ENCODE measurements at places on chromosomes 5 and 9.
A peak's percentile ranks its signal among the peaks of the same experiment; 100 is the strongest.

- no peak for DNase-seq
These were observed 54.2 kb upstream of the ANGPTL2 start for GRCh38 chr9:127176631-127177030.

DNA sequence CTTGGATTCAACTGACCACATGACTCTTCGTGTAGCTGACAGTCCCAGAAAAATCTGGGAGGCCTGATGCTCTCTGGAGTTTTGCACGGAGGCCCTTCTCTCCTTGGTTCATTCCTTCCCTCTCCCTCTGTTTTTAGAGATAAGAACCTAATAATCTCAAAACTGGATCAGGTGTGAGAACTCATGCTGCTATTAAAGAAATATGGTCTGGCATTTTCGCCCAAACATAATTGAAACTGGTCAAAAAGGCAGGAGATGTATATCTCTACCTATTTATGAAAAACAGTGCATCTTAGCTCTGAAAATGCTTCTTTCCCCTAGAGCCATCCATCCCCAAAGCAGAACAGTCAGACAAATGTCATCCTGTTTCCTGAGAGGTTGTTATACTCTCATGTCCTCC lies 397.5 kb downstream of the PRELID2 start:
- no peak for DNase-seq

DNA sequence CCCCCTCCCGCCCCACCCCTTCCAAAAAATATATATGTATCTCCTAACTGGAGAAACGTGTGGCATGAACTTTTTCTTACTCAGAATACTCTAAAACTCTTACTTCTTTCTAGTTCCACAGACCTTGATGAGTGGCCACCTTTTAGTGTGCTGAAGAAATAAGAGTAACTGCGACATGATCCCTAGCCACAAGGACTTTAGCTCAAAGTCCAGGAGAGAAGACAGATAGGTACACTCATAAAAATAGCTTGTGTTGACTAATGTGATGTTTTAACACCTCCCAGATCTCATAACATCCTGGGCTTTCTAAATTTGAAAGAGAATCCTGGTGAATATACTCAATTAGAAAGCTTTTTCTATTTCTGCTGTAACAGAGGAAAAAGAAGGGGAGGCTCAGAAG lies 1005.0 kb upstream of the DMAC1 start:
- DNase-seq: no peak

DNA sequence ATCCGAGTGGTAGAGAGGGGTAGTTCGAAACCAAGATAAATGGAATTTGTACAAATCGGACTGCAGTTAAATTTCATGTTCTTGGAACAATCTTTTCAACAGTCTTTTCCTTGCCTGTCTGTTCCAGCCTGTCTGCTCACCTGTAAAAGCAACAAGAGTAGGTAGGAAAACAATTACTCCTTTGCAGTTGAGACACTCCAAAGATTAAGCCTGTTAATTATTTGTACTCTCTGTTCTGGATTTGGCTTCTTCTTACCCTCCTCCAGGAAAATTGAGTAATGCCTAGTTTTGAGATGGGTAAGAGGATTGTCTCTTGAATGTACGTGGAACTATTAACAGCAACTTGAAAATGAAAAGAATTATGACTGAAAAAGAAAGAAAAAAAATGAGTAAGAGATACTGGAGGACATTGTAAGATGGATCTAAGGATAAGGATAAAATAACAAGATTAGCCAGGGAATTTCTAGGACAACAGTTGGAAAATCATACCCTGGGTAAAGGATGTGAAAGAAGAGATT lies 24.3 kb downstream of the SPAAR start:
- DNase-seq: no peak

GRCh38 chr5:172572440-172572839 lies 68.6 kb upstream of the NEURL1B start:
- DNase-seq: no peak

GRCh38 chr5:100472091-100472490 lies 63.1 kb upstream of the FAM174A start:
- DNase-seq: no peak

- DNase-seq: peak; percentile 71
These were observed 5.8 kb upstream of the IFNA1 start for GRCh38 chr9:21434202-21435014.

DNA sequence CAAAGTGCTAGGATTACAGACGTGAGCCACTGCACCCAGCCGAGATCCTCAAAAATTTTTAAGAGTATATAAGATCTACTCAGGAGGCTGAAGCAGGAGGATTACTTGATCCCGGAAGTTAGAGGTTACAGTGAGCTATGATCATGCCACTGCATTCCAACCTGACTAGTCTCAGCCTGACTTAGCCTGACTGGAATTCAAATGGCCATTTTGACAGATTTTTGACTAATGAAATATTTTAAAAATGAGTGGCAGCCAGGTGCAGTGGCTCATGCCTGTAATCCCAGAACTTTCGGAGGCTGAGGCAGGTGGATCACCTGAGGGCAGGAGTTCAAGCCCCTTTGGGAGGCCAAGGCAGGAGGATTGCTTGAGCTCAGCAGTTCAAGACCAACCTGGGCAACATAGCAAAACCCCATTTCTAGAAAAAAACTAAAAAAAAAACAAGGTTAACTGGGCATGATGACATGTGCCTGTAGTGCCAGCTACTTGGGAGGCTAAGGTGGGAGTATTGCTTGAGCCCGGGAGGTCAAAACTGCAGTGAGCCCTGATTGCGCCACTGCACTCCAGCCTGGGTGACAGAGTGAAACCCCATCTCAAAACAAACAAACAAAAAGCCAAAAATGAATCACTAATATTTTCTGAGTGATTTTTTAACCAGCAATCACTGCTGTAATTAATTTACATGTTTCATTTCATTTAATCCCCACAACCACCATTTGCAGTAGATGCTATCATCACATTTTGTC lies 16.6 kb downstream of the ATOX1 start:
- DNase-seq: no peak

GRCh38 chr9:83382421-83382820 lies 155.8 kb downstream of the FRMD3 start:
- DNase-seq: no peak

- no peak for DNase-seq
These were observed 346.9 kb upstream of the TLE4 start for GRCh38 chr9:79224672-79225433.

- DNase-seq: no peak
These were observed 90.1 kb upstream of the SLC12A2 start for GRCh38 chr5:127993476-127993875.

- DNase-seq: no peak
These were observed 4.6 kb upstream of the PHYHD1 start for GRCh38 chr9:128916204-128916603.

- DNase-seq: no peak
These were observed 176.2 kb downstream of the SMC2 start for GRCh38 chr9:104269996-104270963.

GRCh38 chr5:79471556-79471955 lies 42.4 kb downstream of the HOMER1 start:
- DNase-seq: no peak

- no peak for DNase-seq
These were observed 222.7 kb upstream of the PRR16 start for GRCh38 chr5:120241400-120241799.

GRCh38 chr5:148864113-148864841 lies 37.9 kb downstream of the ADRB2 start:
- DNase-seq: no peak

GRCh38 chr9:89538871-89539270 lies 41.0 kb upstream of the SEMA4D start:
- no peak for DNase-seq

GRCh38 chr5:95392593-95393182 lies 1.5 kb downstream of the FAM81B start:
- DNase-seq: no peak

GRCh38 chr9:90127923-90128322 lies 514.7 kb downstream of the DIRAS2 start:
- DNase-seq: no peak

GRCh38 chr9:96720435-96720834 lies 57.5 kb downstream of the ZNF510 start:
- DNase-seq: no peak

DNA sequence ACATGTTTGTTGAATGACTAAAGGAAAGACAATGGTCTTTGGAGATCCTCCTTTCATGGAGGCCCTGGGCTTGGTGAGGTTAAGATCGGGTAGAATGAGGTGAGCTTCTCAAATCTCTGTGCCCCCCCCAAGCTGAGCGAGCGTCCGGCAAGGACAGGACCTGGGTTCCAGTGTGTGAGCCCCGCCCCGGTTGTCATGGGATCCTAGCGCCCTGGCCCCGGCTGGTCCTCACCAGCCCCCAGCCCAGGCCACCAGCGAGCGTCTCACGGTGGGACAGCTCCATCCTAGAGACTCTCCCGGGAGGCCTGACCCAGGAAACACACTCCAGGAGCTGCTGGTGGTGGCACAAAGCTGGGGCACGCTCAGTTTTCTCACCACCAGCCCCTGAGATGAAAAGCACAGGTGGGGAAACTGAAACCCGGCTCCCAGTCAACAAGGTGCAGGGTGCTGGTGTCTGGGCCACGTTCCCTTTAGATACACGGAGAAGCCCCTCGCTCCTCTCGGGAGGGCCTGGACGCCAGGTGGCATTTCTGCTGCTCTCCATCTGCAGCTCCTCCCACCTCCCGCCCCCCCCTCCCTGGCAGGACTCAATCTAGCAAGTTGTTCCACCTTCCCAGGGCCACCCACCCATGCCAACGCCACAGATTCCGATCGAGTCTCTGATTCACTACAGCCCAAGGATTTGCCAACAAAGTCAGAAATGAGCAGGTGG lies 131.3 kb upstream of the PPP1R26 start:
- no peak for DNase-seq

GRCh38 chr5:127373858-127374491 lies 83.4 kb downstream of the MEGF10 start:
- DNase-seq: peak; percentile 15

DNA sequence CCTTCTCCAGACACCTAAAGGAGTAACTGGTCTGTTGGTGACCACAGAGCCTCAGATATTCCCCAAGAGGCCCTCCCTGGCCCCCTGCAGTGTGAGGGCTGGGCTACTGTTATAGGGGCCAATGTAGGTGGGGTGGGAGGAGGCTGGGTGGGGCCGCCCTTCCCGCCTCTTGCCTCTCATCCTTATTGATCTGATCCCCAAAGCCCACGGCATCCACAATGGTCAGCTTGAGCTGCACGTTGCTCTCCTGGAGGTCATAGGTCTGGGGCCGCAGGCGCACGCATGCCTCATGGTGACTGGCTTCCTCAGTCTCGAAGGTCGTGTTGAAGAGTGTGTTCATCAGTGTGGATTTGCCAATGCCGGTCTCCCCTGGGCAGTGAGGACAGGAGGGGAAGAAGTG lies 13.0 kb downstream of the SEPTIN8 start:
- DNase-seq: no peak

GRCh38 chr5:161846746-161847145 lies 1.2 kb upstream of the GABRA1 start:
- peak; percentile 17 for DNase-seq

- no peak for DNase-seq
These were observed 65.9 kb upstream of the EFNA5 start for GRCh38 chr5:107736638-107737037.

DNA sequence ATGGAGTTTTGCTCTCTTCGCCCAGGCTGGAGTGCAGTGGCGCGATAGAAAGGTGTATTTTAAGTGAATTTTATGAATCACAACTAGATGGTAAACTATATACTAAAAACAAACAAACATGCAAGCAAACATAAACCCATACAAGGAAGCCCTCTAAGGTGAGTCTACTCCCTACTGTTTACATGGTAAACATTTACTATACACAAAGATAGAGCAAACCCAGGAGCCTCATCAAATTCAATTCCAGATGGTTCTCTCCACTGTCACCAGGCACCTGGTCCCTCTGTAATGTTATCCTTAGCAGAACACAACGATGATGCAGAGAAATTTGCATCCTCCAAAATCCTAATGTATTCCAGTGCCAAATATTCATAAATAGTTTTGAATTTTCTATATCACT lies 17.9 kb downstream of the ANKH start:
- DNase-seq: no peak

DNA sequence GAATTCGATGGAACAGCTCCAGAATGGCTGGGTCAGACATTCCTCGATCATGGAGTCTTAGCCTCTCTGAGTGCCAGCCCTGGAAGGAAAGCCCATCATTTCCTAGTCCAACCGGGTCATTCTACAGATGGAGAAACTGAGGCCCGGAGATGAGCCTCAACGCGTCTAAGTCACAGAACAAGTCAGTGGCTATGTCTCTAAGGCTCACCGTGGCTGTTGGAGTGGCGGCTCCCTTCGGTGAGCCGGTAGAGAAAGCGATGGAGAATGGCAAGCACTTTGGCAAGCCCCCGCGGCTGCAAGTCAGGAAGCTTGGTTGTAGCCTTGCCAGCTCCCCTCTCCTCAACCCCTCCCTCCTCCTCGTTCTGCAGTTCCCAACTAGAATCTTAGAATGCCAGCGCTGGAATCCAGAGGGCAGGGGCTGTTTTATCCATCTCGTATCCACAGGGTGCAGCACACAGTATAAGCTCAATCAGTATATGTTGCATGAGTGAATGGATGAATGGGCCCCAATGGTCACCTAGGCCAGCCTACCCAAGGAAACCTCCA lies 438 bp upstream of the ARSI start:
- no peak for DNase-seq

DNA sequence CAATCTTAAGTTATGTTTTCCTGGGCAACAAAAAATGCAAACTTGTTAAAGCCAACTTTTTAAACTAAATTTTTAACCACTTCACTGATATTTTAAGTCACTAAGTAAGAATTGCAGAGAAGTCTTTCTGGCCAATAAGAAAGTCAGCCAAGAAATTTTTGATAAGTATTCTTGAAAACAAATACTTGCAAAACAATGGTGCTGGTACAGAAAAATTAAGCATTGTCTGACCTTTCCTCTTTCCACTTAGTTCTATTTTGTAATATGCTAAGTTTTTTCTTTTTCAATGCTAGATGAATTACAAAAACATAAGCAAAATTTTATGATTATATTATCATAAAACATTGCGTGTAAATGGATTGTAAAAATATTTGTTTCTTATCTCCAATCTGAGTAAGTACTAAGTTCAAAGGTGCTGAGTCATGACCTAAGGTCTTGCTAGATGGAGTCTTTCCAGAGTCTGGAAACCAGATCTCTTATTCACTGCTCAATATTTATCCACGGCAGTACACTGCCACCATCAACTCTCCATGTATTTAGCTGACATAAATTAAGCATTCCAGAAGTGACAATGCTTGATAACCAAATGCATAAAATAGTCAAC lies 139.7 kb downstream of the MEF2C start:
- no peak for DNase-seq

DNA sequence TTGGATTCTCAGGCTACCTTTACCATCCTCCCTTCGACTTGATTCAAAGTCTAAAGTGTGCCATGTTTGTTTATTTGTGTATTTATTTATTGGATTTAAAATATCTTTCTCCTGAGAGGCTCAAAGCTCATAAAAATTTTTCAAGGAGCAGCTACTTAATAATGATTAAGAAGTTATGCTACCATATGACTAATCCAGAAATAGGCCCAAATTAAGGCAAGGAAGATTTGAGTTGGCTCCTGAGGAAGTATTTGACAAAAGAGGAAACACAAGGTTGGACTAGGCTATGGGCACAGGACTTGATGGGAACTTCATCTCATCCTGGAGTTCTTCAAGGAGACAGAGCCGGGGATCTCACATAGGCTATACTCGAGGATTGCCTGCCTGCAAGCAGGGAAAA lies 22.4 kb upstream of the PPP2CA start:
- DNase-seq: no peak

GRCh38 chr5:63831381-63831780 lies 130.9 kb downstream of the HTR1A start:
- no peak for DNase-seq

All from GM12865 (cell line).